ENCODE measurements at places on chromosomes 2 and 18.

- DNase-seq, result peak; percentile 73
Measured at GRCh38 chr2:181457741-181458425, 697 bp downstream of the ITGA4 start.

GRCh38 chr18:46372670-46373069 is 268.5 kb downstream of the HAUS1 start:
- DNase-seq, result no peak

GRCh38 chr2:72361042-72361441 is 213.4 kb upstream of the CYP26B1 start:
- no peak for DNase-seq

DNA sequence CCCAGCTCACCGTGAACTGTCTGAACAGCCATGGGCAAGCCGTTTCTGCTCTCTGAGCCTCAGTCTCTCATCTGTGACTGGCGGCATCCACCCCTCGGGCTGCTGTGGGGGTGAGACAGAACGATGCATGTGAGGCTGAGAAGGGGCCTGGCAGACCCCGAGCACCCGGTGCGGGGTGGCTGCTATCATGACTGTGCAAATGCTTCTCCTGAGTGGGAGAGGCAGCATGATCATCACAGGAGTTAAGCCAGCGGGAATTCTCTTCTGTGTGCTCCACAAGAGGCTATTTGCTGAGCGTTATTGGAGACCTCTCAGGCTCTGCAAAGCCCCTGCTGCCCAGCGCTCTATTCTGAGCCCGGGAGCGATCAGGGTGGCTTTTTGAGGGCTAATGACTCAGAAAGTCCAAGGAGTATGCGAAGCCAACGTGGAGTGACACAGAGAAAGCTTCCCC is 45.8 kb upstream of the ID2 start:
- DNase-seq, result no peak

DNA sequence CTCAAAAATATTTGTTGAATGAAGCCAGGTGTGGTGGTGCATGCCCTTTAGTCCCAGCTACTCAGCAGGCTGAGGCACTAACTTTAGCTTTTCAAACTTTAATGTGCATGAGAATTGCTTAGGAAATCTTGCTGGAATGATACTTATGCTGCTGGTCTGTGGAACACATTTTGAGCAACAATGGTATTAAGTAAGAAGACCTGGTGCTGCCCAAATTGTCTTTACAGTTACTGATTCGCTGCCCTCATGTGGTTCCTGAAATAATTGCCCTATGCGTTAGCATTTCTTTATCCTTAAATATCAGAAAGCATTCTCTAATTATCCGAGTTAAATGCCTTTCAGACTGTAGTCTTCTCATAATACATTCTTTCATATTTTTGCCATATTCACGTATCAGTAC is 76.0 kb upstream of the SESTD1 start:
- DNase-seq, result no peak

- no peak for DNase-seq
Measured at GRCh38 chr2:44897406-44897805, 44.1 kb upstream of the SIX3 start.

- DNase-seq, result no peak
Measured at GRCh38 chr2:217444932-217445331, 557.9 kb downstream of the TNS1 start.

- DNase-seq, result no peak
Measured at GRCh38 chr2:241267249-241268067, 48.0 kb downstream of the HDLBP start.

GRCh38 chr2:176891105-176891504 is 321.5 kb upstream of the HNRNPA3 start:
- no peak for DNase-seq

DNA sequence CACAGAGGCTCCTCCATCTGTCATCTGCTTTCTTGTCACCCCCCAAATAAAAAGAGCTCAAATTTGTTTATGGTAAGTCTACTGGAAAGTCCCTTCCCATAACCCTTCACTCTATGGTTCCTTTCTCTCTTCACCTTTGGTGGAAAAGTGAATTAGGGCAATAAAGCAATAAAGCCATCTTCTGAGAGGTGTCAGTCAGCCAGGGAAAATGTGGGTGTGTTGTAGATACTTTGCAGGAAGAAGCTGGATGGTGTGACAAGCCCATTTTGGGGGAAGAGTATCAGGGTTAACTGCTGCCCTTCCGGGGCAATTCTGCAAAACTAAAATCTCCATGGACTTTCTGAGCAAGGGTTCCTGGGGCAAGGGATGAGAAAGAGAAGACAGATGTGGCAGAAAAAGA is 197.9 kb downstream of the SH3BP4 start:
- DNase-seq, result no peak

- no peak for DNase-seq
Measured at GRCh38 chr18:63883617-63884016, 3.9 kb upstream of the SERPINB2 start.

DNA sequence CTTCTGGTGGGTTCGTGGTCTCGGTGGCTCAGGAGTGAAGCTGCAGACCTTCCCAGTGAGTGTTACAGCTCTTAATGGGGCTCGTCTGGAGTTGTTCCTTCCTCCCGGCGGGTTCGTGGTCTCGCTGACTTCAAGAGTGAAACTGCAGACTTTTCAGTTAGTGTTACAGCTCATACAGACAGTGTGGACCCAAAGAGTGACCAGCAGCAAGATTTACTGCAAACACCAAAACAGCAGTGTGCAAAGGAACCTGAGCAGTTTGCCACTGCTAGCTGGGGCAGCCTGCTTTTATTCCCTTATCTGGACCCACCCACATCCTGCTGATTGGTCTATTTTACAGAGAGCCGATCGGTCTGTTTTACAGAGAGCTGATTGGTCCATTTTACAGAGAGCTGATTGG is 55.6 kb downstream of the CHRNA1 start:
- no peak for DNase-seq

DNA sequence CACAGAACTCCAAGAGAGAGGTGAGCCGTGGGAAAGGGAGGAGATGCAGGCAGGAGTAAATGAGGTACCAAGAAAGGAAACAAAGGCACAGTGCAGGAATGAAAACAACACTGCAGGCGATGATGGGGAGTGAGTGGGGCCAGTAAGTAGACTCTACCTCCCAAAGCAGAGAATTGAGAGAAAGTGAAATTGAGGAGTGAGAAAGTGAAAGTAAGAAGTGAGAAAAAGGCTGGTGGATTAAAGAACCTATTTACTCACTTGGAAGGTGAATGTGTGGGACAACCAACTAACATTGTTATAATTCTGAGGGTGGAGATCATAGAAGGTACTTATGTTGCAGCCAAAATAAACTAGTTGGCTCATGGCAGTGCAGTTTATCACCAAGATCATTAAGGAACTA is 193.1 kb upstream of the TMEM200C start:
- no peak for DNase-seq

GRCh38 chr18:53864770-53865169 is 359.7 kb downstream of the MBD2 start:
- no peak for DNase-seq

DNA sequence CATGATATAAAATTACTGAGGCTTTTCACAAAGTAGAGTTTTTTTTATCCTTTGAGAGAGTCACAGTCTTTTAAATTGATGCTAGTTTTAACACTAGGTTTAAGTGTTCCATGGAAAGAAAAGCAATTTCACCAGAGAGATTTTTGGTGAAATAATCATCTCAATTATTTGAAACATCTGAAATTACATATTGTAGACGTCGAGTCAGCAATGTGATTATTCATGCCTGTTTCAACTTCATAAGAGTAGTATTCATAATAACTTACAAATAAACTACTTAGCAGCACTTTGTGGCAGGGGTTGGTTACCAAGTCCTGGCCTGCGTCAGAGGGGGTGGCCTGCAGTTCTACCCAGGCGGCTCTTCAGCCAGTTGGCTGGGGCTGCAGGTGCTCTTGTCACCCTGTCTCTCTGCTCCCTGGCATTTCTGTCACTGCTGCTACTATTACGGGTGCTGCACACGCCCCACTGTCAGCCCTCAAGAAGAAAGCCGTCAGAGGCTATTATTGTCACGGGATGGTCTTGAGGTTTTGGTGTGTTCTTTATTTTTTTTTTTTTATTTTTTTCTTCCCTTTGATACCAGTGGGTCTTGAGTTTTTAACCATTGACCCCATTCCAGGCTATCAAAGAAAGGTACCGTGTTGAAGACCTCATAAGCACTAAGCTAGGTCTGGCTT is 50.4 kb downstream of the MALT1 start:
- no peak for DNase-seq

DNA sequence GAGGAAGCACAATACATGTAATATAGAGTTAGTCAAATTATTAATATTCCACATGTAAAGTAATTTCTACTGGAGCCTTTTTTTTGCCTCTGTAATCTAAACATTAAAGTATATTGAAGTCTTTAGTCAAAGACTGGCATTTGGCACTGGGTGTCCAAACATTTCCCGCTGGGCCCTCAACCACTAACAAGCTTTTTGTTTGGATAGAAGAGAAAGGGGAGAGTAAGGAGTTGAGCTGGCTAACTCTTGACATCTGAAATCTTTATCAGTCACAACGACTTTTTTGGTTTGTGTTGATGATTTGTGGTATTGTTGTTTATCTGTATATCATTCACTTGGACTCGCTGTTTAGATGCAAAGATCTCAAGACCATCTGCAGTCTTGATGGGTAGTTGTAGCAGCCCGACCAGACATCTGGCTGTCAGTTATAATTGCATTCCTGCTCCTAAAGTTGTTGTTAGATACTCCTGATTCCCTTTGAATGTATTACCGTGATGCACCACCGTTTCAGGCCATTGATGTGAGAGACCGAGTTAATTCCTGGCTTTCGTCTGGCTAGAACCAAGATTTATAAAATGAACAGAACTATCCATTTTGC is 379.6 kb downstream of the MTX2 start:
- no peak for DNase-seq

- DNase-seq, result no peak
Measured at GRCh38 chr18:13545955-13546354, 180.4 kb downstream of the FAM210A start.

GRCh38 chr18:30404422-30404821 is 638.1 kb downstream of the DSC3 start:
- DNase-seq, result no peak

DNA sequence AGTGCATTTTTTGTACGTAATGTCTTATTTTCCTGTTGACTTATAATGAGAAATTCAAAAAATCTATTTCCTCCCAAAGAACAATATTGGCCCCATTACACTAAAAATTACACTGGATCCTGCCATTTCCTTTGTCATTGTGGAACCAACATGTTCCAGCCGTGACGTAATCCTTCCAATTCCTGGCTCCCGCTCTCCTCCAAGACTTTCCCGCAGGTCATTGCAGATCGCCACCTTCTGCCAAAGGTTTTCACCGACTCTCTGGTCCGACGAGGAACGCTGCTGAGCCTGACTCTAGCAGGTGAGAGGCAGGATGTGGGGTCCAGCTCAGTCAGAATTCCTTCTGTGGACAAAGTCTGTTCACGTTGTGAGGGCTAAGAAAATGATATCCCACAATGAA is 38.0 kb downstream of the PTGR3 start:
- DNase-seq, result no peak

DNA sequence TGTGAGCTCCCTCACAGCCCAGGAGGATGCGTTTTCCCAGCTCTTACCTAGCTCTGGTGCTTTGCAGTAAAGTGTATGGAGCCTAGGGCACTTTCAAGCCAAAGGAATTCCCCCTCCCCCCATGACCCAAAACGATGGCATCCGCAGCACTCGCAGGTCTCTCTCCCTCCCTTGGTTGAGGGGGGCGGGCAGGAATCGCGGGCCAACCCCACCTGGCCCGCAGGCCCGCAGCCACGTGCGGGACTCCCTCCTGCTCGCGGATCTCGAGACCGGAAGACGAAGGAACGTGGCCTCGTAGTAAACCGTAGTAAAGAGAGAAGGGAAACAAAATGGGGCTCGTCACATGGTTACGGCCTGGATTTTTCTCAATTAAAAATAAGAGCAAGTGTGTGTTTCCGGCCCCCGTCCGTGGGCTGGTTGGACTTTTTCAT is 8.5 kb downstream of the IRS1 start:
- peak; percentile 60 for DNase-seq

GRCh38 chr2:68121873-68122679 is 35.6 kb upstream of the PNO1 start:
- DNase-seq, result peak; percentile 85

DNA sequence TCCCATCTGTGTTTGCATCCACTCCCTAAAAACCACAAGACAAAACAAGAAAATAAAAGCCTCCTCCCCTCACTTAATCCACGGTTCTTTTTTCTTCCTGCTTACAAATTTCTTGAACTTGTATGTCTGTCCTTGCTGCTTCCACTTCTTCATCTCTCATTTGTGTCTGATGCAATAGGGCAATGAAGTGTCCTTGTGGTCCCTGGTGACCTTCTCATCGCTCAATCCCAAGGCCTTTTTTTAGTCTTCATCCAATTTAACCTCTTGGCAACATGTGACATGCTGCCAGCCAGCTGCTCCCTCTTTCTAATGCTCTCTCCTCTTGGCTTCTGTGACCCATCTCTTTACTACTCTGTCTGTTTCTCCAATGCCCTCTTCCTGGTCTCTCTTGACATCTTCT is 87.6 kb downstream of the SEMA4F start:
- no peak for DNase-seq

DNA sequence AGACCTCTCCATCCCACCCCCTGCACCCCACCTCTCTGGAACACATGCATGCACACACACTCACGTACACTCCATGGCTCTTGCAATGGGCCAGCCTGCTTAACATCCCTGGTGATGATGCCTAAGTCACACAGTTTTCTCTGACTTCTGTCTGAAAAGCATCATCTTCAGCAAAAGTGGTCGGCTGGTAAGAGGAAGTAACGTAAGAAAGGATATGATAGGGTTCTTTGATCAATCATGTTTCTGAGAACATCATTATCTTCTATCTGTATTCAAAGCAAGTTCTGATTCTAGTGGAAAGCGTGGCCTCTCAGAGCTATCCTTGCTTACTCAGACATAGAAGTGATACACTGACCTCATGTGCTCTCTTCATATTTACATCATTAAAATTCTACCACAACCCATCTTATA is 11.4 kb upstream of the NDUFV2 start:
- DNase-seq, result peak; percentile 43

Data from stimulated activated CD4-positive, alpha-beta T cell treated with anti-CD3 and anti-CD28 coated beads, Interleukin-15, amount 100 ng/mL, for 24 hours (primary cell).